Activated T-helper 1 cell treated with anti-CD3 and anti-CD28 coated beads, Interleukin-2, amount 50 U/mL, for 16 hours (primary cell): ENCODE measurements at places on chromosomes 4 and X.

GRCh38 chr4:10589799-10590198 is 94.8 kb downstream of the CLNK start:
- no peak for DNase-seq

GRCh38 chr4:2638730-2639129 is 102.3 kb downstream of the FAM193A start:
- no peak for DNase-seq

DNA sequence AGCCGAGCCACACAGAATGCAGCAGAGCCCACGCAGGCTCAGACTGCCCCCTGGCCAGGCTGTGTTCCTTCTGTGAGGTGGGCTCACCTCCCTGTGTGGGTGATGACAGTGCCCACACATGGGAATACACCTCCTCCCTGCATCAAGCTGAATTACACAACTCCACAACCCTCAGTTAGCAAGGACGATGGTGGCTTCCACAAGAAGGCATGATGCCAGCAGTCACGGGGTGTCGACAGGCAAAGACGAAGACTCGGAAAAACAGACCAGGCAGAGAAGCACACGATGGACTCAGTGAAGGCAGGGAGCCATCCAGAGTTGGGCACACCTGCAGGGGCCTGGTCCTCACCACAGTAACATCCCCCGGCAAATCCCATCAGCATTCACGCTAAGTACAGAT is 12.1 kb downstream of the LETM1 start:
- DNase-seq = no peak

DNA sequence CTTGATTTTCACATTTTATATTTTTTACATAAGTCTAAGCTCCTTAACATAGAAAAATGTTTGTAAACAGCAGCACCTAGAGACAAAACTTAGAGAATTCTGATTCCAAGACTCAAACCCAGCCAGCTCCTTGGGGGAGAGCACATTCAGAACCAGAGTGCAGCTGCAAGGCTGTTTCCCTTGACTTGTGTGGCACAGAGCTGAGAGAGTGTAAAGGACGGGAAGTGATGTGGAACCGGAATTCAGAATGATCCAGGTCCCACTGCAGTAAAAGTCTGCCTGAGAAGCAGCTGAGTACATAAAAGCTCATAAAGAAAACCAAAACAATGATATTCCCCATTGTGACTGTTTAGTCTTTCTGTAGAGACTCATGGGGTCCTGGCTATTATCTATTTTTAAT is 713.8 kb downstream of the RAB28 start:
- no peak for DNase-seq

- DNase-seq = no peak
Observed at GRCh38 chrX:97102938-97103337, 219.2 kb downstream of the RPA4 start.

DNA sequence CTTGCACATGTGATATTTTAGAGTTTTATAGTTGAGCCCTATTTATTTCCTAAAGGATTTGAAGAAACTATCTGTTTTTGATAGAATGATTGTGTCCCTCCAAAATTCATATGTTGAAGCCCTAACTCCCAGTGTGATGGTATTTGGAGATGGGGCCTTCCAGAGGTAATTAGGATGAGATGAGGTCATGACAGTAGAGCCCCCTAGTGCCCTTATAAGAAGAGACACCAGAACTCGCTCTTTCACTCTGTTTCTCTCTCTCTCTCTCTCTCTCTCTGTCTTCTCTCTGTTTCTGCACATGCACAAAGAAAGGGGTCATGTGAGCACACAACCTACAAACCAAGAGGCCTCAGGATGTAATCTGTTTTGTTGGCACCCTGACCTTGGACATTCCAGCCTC is 921.9 kb upstream of the DIAPH2 start:
- DNase-seq = no peak

DNA sequence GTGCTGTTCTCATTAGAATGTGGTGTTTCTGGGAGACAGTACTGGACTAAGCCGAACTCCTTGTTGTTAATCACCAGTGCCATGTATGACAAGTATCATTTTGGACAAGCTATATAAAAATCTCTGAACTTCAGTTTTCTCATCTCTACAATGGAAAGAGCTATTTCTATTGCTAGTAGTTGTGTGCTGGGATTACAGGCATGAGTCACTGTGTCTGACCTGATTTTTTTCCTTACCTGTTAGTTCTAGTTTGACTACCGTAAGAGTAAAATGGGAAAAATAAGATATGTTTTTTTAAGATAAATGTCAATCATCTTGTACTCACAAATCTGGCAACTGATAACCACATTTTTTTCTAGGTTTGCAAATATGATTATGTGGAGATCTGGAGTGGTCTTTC is 192.3 kb downstream of the TLL1 start:
- DNase-seq = no peak

GRCh38 chrX:153351981-153352380 is 18.0 kb downstream of the ZNF275 start:
- no peak for DNase-seq

GRCh38 chr4:101346351-101347266 is 717 bp downstream of the PPP3CA start:
- peak; percentile 30 for DNase-seq

DNA sequence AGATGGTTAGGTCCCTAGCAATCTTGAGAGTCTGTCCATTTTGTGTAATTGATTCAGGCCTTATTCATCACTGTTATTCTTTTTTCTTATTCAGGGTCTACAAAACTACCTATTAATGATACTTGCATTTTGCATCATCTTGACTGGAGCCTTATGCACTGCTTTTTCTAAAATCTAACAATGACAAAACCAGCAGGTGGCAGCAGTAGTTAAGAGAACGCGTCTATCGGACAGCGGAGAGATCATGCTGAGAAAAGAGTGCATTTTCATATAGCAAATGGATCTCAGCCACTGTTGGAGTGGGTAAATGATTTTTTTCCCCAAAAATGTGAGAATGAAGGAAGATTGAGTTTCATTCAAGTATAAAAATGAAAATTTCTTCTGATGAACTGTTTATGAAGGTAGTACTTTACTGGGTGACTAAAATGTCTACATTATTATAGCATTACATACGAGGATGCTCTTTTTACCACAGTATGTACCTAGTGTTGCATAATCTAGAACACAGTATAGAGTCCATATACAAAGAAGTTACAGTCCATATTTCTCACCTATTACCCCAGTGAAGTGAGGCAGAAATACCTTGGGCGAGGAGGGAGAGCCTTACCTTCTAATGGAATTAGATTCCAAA is 43.2 kb downstream of the TMEM144 start:
- DNase-seq = no peak

- no peak for DNase-seq
Observed at GRCh38 chr4:59728496-59728895, 1471.6 kb upstream of the ADGRL3 start.

DNA sequence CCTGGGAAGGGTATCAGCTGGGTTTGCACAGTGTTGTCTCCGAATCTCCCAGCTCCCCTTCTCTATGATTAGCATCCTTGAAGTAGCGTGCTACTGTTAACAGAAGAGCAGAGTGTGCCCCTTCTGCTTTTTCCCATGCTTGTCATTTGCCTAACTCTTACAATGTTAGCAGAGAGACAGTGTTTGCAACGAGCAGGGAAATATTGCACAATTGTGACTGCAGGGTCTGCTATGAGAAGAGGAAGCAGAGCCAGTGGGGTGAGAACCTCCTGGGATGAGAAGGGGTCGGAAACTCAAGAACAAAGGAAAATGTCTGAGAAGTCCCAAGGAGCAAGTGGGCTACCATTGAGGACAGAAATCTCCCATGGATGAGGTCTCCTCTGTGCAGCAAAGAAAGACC is 7.8 kb upstream of the CHRNA9 start:
- DNase-seq = no peak

DNA sequence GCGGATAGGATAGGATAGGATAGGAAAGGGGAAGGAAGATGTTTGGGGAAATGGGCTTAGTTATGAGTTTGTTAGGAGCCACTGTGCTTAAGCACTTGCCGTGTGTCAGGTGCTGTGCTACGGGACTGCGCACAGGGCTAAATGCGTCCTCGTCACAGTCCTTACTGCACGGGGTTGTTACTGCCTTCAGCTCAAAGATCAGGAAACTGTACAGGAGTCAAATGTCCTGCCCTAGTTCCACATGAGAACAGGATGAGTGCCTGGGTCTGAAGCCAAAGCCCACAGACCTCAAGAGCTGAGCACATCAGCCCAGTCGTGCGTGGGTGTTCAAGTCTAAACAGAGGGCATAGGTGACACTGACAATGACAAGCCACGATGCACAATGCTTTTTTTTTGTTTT is 15.0 kb downstream of the ACSL1 start:
- no peak for DNase-seq

DNA sequence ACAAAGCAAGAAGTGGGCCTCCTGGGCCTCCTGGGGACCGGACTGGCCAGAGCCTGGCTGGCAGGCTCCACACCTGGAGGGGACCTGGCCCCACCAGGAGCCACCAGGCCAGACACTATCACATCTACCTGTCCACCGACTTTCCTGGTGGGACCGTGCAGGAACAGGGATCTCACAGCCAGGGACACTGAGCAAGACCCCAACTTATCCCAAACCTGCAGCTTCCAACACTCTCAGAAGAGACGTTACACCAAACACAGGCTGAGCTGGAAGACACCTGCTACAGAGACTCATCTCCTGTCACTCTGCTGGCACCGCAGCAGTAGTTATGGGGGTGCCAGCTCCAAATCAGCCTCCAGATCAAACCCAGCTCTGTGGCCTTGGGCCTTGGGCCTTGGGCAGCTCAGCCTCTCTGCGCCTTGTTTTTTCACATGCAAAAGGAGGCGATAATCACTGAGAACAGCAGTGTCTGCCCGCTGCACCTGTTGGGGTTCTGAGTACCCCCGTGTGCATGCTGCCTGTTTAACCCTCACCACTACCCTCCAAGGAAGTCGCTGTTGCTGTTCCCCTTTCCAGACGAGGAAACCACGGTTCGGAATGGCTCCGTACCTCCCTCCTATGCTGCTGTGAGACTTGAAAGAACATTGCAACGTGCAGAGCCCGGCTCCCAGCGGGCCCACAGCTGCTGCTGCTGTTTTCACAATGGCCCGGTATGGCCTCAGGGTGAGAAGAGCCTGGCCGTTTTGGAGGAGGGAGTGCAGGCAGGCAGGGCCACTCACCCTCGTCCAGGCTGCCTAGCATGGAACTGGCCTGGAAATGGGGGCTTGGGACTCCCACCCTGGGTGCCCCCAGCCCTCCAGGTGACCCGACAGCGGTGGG is 69.6 kb downstream of the ADRA2C start:
- DNase-seq = no peak

DNA sequence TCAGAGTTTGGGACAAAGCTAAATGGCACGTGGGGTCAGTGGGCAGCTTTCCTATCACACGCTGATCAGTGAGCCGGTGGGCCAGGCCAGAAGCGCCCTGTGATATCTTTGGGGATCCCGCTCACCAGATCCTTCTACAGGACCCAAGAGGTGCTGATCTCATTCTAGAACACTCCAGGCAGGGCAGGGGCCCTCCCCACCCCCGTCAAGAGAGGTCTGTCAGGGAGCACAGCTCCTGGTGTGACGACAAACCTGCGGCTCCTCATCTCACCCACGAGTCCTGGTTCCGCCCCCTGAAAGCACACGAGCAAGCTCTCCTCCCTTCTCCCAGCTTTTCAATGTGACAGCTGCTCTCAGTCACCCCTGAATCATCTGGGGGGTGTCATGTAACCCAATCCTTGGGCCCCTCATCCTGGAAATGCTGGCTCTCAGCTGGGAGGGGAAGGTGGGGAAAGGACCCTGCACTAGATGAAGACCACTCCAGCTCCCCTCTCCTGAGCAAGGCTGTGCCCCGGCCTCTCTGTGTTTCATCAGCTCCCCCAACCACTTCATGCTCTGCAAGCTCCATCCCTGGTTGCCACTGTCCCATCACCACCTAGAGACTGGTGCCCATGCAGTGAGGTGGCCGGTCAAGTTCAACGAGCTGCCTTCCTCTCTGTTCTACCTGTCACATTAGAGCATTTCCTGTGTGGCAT is 4.6 kb downstream of the HCFC1 start:
- DNase-seq = no peak

GRCh38 chrX:30816079-30816478 is 73.0 kb downstream of the TAB3 start:
- DNase-seq = no peak

DNA sequence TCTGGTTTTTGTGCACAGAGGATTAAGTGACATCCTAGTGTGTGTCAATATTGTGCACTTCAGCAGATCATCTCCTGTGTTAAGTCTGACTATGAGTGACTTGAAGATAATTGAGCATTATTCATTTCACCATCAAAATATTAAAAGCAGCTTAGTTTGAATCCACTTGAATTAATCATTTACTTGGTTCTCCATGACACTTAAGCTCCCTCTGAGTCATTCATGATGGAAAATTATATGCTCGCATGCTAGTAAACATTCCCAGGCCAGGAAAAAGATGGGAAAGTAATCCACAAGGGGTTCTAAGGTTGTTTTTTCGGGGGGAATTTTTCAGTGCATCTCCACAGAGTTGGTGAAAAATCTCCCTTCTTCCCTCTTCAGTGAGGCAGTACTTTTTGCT is 97.2 kb upstream of the EOLA2 start:
- no peak for DNase-seq

DNA sequence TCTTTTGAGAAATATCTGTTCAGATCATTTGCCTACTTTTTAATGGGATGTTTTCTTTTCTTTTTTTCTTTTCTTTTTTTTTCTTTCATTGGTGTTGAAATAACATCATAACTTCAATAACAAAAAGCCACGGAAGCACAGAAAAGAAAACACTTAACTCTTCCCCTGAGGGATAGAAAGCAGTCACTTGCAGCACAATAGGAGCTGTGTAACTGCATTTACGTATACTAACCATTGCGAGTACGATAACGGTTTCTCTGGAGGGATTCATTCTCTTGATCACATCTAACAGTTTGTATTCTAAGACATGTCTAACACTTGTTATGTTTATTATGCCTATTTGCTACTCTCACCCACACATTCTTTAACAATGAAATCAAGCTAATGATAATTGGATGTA is 27.3 kb downstream of the C4orf46 start:
- DNase-seq = no peak

- no peak for DNase-seq
Observed at GRCh38 chr4:163171590-163171989, 4.9 kb upstream of the NAF1 start.
